ENCODE measurements at places on chromosomes 5 and 9.

DNA sequence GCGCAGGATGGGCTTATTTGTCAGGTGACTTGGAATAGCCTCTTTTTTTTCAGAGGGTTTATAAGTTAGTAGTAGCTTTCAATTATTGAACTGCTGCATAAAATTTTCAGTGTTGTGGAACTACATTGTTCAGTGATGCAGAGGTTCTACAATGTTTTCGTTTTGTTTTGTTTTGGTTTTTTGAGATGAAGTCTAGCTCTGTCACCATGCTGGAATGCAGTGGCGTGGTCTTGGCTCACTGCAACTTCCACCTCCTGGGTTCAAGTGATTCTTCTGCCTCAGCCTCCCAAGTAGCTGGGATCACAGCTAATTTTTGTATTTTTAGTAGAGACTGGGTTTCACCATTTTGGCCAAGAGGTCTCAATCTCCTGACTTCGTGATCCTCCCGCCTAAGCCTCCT lies 22.0 kb downstream of the NUP188 start:
- no peak for DNase-seq

GRCh38 chr5:160262151-160263074 lies 33.1 kb downstream of the FABP6 start:
- no peak for DNase-seq

DNA sequence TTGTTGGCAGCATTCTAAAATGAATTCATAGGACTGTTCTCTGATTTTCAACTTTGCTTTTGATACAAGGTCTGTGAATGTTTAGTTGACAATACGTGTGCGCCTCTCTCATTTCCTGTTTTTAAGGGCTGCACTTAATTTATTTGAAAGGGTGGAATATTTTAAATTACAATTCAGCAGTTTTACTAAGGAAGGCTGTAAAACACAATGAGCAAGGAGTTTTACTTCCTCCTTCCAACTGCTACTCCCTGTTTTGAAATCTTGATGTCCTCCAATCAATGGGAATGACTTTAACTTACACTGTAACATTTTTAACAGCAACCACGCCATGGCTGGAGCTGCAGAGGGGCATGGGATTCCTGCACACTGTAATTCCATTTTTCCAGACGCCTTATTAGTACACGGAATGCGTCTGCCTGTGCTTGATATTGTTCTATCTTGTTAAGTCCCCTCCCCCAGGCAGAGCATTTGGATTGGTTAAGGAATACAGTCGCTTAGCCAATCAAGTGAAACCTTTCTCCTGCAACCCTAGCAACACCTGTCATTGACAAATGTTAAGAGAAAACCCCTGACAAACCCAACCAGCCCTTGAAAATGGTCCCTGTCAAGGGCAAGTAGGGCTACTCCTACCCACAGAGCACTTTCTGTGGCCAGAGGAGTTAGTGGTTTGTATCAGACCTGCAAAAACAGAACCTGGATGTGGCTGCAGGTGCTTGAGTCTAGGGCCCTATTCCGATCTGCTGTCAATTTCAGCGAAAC lies 12.5 kb upstream of the ZSWIM6 start:
- no peak for DNase-seq

GRCh38 chr9:98108531-98109031 lies 10.4 kb downstream of the TRIM14 start:
- no peak for DNase-seq

GRCh38 chr9:117437283-117437682 lies 22.4 kb upstream of the ASTN2 start:
- no peak for DNase-seq

DNA sequence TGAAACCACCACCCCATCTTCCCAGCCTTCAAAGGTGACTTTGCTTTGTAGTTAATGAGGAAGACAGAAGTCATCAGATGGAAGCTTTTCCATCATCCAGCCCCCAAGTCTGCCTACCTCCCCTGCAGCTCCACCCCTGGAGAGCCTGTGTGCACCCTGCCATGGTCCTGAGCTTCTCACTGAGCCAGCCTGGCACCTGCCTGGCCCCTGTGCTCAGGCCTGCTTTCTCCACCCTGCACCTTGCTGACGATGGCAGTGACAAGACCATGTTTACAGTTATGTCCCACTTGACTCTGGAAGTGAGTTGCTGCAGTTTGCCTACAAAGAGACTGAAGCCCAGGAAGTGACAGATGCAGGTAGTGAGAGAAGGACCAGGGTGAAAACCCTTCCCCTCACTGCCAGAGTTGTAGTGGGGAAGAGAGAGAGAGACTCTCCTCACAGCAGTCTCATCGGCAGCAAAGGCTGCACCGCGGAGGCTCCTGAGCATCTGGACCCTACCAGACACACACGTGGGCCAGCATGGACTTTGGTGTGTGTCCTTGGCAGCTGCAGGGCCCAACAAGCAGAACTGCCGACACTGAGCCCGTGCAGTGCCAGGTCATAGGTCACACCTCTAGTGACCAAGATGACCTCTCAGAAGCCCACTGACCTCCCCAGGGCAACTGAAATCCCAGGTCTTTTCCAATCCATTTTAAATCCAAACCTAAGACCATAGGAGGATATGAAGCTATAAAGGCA lies 107.1 kb downstream of the CACNA1B start:
- DNase-seq = no peak

- DNase-seq = no peak
These were observed 263.5 kb upstream of the ANKRD55 start for GRCh38 chr5:56496581-56497063.

- no peak for DNase-seq
These were observed 267.3 kb downstream of the IRX1 start for GRCh38 chr5:3862906-3863305.

DNA sequence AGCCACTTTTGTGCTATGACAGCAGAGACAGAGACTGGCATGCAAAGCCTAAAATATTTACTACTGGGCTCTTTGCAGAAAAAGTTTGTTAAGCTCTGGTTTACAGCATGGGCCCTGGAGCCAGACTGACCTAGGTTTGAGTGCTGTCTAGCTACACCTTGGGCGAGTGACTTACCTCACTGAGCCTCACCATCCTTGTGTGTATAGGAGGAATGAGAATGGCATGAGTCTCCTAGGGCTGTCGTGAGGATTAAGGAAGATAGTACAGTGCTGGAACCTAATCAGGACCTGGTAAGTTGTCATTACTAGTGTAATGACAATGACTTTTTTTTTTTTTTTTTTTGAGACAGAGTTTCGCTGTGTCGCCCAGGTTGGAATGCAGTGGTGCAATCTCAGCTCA lies 65.2 kb downstream of the MSX2 start:
- no peak for DNase-seq

GRCh38 chr9:95874989-95875304 lies 544 bp upstream of the ERCC6L2 start:
- no peak for DNase-seq

DNA sequence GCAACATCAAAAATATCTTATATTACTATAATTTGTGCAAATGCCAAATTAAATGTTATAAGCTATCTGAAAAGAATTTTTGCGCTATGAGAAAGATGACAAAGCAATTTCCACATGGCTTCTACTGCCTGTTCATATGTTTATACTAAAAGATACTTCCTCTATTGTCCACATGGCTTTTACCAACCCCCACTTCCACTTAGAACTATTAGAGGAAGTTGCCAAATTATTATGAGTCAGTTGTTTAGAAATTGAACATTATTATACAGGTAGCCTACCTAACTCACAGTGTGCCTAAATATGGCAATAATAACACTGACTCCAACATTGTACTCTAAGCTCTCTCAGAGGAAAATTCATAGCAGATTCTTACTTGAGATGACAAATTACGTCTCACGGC lies 37.6 kb upstream of the SLC27A6 start:
- DNase-seq = no peak

DNA sequence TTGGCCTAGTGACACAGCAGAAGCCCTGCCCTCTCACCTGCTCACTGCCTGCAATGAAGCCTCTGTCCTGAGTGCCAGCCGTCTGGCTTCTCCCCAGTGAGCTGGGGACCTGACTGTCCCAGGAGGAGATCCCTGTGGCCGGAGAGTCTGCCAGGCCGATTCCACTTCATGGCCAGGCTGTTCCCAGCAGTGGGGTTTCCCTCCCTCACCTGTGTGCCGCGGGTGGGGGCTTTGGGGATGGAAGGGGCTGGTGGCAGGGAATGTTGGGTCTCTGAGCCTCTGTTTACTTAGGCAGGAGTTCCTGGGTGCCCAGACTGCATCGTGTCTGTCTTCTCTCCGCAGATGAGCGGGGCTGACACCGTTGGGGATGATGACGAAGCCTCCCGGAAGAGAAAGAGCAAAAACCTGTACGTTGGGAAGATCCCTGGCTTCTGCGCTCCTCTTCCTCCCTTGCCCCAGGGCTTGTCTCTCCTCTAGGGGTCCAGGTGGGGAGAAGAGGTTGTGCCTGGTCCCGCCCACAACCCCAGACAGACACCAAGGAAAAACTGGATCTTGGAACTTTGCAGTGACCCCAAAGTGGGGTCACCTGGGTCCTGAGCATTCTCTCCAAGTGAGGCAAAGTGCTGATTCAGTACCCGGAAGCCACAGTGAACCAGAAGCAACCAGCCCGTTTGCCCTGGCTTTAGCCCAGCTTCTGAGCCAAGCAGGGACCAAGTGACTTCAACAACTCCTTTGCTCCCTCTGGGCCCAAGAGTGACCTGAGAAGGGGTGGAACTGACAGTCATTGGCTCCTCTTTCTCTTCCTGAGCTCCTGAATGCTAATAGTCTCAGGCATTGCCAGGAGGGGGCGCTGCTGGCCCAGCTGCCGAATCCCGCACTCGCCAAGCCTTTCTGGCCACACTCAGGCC lies 127.7 kb downstream of the RGS3 start:
- peak; percentile 55 for DNase-seq

GRCh38 chr9:86408121-86408520 lies 53.9 kb upstream of the TUT7 start:
- no peak for DNase-seq

GRCh38 chr9:116924462-116925110 lies 237.5 kb downstream of the TRIM32 start:
- DNase-seq = no peak

- DNase-seq = no peak
These were observed 8.1 kb downstream of the CDKN2A start for GRCh38 chr9:21985964-21986667.

DNA sequence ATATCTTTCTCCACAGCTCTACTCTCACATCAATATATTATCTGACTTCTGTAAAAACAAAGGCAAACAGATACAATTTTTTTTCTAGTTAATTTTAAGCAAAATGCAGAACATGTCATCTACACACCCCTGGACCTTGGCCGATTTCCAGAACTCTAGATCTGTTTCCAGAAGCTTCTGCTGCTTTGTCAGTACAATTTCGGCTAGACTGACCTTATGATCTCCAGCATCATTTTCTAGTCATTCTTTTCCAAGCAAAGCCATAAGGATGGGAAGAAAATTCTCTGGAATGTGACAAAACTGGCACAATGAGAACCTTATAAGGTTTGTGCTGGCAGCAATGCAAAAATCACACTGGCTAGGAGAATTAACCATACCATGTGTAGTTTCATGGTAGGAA lies 132.8 kb upstream of the MPDZ start:
- DNase-seq = no peak

DNA sequence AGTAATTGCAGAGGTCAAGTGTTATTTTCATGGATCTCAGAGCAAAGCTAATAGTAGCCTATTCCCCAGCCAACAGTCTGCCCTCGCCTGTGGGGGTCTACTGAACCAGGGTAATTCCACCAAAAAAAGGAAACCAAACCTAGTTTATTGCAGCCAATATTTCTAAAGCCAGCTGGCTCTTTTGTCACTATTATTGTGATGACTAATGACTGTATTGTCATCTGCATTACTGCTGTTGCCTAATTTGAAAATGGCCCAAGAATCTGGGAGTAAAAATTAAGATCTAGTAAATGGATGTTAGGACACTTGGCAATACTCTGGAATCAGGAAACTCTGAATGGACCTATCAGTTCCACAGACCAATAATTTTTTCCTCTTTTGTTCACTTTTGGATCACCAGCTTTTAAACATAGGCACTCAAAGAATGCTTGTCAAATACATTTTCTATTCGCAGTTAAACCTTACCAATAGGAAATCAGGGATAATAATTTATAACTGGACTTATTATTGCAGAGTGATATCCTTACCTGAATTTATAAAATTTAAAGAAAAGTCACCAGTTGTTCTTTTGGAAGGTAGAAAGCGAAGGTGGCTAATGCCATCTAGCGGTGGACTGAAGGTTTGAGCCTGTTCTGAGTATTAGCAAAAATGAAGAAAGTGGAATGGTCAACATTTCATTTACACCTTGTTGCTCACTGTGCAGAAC lies 69.2 kb downstream of the SYK start:
- DNase-seq = no peak

DNA sequence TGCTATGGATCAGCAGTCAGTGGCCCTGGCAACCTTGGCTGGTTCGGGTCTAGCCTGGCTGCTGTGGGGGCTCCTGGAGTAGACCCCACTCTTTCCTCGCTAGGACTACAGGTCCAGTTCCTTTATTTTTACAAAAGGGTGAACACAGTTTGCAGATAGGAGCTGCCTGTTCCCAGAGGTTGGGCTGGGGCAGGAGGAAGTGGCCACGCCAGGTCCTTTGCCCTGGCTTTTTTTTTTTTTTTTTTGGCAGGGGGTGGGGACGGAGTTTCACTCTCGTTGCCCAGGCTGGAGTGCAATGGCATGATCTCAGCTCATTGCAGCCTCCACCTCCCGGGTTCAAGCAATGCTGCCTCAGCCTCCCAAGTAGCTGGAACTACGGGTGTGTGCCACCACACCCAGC lies 7.9 kb downstream of the SLC2A6 start:
- no peak for DNase-seq

GRCh38 chr9:123327697-123328100 lies 28.3 kb upstream of the CRB2 start:
- no peak for DNase-seq

DNA sequence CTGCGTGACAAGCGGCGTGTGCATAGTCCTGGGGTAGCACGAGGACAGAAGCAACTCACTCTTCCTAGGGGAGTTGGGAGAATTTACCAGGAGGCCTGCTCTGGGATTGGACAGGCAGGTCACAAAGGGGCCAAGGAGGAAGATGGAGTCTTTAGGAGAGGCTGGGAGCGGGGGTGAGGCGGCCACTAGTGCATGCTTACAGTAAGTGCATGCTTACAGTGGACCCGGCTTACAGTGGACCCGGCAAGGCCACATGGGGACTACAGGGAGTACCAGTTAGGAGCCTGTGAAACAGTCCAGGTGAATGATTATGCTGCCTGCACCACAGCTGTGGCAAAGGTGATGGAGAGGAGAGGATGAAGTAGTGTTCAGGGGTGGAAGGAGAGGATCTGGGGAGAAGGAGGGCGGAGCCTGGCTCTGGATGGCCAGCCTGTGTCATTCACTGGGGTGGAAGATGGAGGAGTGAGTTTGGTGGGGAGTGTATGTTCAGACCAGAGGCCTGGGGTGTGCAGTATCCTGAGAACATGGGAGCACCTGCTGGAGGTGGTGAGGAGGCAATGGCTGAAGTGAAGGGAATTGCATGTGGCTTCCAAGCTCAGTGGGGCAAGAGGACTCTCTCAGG lies 78.7 kb downstream of the CRB2 start:
- DNase-seq = no peak

GRCh38 chr9:8456344-8456743 lies 656.8 kb upstream of the DMAC1 start:
- no peak for DNase-seq

GRCh38 chr5:118722122-118723020 lies 266.0 kb downstream of the DTWD2 start:
- DNase-seq = no peak

All from CMK (cell line).